Panc1 (cell line): ENCODE measurements at places on chromosomes 2 and 18.
A peak's percentile ranks its signal among the peaks of the same experiment; 100 is the strongest.

DNA sequence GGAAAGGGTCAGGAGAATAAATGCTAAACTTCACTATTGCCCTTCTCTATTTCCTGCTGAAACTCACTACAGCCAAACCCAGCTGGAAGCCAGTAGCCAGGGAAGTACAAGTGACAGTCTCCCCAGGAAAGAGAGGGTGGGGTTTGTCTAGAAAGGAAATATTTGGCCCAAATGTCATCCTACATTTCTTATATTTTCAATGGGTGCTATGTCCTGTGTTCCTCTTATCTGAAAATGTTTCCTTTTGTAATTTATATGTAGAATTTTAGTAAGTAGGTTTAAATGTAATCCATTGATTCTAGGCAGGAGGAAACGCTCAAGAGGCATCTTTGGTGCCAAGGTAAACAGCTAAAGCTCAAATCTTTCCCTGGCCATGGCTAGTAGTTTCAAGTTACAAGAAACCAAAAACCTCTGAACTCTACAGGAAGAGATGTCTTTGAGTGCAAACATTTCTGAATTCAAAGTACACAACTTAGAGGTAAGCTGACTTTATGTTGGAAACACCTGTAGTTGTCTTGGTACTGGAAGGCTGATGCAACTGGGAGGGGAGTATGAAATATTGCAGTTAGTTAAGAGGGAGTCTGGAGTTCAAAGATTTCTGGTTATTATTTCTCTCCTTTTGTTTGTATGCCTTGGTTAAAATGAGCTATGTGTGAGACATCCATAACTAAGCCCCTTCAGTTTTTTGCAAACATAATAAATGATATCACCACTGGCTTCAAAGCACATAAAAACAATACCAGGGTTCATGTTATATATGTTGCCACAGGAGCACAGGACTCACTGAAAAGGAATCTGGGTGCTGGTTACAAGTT, 356.1 kb upstream of the ZC3H15 start:
- H3K27me3 ChIP-seq, result no peaks in the 10 kb centered on the region
- H3K4me1 ChIP-seq, result peaks cover 5% of the 10 kb centered on the region; the same call in 1 of the 2 replicates
- no peak overlapping the region for H3K4me3 ChIP-seq
- H3K27ac ChIP-seq, result no peak overlapping the region
- peak; percentile 22 for DNase-seq

DNA sequence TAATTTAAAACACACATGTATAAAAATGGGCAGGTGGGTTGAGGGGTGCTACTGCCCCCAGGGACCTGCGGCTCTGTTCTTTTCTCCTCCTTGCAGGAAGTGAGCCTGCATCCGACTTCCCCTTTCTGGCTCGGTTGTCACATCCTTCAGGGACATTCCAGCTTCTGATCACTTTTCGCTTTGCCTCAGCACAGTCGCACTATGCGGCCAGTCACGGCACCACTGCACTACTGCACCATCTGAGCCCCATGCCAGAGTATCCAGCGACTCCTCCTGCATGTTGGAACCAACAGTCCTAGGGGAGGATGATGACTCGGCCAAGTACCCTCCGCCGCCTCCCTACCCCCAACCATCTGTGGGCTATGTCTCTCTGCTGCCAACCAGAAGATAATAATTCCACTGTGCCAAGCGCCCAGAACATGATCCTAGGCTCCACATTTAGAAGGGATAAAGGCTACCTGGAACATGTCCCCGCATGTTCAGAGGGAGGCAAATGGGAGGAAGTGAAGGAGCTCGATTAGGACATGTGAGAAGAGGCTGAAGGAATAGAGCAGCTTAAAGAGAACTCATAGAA, 17.6 kb downstream of the CDC42EP3 start:
- H3K36me3 ChIP-seq, result no peaks in the 10 kb centered on the region
- H3K27ac ChIP-seq, result no peak overlapping the region
- no peak for DNase-seq
- no peaks in the 10 kb centered on the region for H3K4me1 ChIP-seq
- H3K27me3 ChIP-seq, result no peaks in the 10 kb centered on the region
- H3K4me3 ChIP-seq, result no peak overlapping the region

- no peak overlapping the region for H3K4me3 ChIP-seq
- no peak for DNase-seq
- no peaks in the 10 kb centered on the region for H3K27me3 ChIP-seq
- no peak overlapping the region for H3K27ac ChIP-seq
- no peaks in the 10 kb centered on the region for H3K36me3 ChIP-seq
Observed at GRCh38 chr2:80303006-80303908, 1.3 kb downstream of the LRRTM1 start.

DNA sequence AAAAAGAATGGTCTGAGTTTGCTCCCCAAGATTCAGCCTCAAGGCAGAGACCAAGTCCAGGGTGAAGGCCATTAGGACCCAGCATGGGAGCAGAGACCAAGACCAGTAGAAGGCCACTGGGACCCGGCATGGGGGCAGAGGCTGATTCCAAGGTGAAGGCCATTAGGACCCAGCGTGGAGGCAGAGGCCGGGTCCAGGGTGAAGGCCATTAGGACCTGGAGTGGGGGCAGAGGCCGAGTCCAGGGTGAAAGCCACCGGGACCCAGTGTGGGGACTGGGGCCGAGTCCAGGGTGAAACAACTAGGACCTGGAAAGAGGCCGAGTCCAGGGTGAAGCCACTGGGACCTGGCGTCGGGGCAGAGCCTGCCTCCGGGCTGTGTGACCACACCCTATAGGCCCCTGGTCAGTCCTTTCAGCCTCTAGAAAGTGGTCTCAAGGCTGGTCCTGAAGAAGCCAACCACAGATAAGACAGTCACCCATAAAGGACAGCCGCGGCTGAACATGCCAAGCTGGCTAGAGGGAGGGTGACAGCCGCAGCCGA, 113.8 kb upstream of the SALL3 start:
- peaks cover 28% of the 10 kb centered on the region for H3K27me3 ChIP-seq
- H3K4me1 ChIP-seq, result no peaks in the 10 kb centered on the region

- no peaks in the 10 kb centered on the region; the same call in 1 of the 2 replicates for H3K27me3 ChIP-seq
- no peaks in the 10 kb centered on the region for H3K4me1 ChIP-seq
- H3K36me3 ChIP-seq, result no peaks in the 10 kb centered on the region
Observed at GRCh38 chr2:23283653-23284052, 101.3 kb upstream of the KLHL29 start.

- H3K27me3 ChIP-seq, result no peaks in the 10 kb centered on the region
- DNase-seq, result no peak
Observed at GRCh38 chr2:41432459-41432858, 615.4 kb upstream of the PKDCC start.

DNA sequence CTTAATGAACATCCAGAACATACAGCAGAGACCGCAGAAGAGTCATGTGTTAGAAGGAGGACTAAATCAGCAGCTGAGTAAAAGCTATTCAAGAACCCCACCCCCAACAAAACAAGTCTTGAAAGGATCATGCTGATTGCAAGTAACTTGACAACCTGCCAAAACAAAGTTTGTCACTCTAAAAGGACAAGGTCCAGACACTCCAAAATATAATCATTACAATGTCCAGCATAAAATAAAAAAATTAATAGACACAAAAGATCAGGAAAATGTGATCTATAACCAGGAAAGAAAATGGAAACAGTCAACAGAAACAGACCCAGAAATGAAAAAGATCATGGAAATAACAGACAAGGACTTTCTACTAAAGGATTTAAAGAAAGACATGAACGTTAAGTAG, 28.5 kb downstream of the CCDC88A start:
- H3K27me3 ChIP-seq, result no peaks in the 10 kb centered on the region
- no peak overlapping the region for H3K4me3 ChIP-seq
- H3K36me3 ChIP-seq, result no peaks in the 10 kb centered on the region
- H3K4me1 ChIP-seq, result no peaks in the 10 kb centered on the region
- H3K27ac ChIP-seq, result no peak overlapping the region
- no peak for DNase-seq

DNA sequence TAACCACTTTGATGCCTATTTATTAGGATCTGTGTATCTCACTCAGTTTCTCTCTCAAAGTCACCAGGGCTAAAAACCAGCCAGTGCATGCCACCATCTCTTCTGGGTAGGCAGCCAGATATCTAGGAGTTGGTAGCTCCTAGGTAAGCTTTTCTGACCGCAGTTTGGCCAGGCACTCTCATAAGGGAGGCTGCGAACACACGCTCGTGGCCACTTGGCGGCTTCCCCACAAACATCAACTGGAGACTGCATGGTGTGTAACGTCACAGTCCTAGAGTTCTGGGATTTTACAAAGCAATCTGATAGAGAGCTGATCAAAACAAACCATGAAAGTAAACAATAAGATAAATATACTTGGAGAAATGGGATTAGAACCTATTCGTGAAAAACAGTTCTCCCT, 424.3 kb upstream of the ACVR2A start:
- H3K27ac ChIP-seq, result no peak overlapping the region
- H3K4me3 ChIP-seq, result no peak overlapping the region
- H3K27me3 ChIP-seq, result no peaks in the 10 kb centered on the region
- no peaks in the 10 kb centered on the region for H3K36me3 ChIP-seq
- DNase-seq, result no peak

DNA sequence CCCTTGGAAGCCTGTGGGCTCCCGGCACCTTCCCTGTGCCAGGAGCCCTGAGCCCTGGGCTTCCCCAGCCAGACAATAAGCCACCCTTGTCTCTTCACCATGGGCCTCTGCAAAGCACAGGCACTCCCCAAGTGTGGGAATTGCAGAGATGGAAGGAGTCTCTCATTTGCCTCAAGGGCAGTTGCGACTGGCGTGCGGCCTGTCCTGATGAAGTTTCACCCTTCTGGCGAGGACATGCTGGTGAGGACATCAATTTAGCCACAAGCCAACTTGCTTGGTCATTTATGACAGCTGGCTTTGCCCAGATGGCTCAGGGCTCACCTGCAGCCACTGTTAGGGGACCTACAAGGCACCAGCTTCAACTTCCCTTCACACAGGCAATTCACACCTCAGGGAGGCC, 180.2 kb downstream of the ANAPC1 start:
- peak overlapping the region; percentile 83 for H3K27ac ChIP-seq
- no peak overlapping the region for H3K4me3 ChIP-seq
- H3K27me3 ChIP-seq, result no peaks in the 10 kb centered on the region
- H3K36me3 ChIP-seq, result no peaks in the 10 kb centered on the region
- DNase-seq, result no peak

DNA sequence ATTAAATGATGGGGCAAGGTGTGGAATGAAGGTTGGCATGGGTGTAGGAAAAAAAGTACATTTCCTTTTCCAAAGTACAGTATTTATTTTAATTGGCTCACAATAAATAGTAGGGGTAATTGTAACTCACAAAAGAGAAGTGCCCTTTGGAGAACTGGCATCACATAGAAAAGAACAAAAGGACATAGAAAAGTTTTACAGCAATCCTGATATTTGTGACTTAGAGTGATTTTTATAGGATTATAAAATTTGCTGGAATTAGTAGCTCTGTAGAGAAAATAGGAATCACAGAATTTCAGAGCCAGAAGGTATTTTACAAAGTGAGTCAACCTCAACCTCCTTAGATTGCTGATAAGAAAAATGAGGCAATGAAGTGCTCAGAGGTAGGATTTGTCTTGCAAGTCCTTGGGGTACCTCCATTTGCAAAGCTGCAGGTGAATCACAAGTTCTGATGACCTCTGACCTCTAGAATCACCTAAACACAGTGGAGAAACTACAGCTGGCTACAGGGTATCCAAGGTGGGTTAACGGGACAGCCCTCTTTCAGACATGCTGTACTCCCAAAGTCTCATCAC, 133.6 kb downstream of the SOCS6 start:
- no peak overlapping the region for H3K4me3 ChIP-seq
- peak overlapping the region; percentile 100 for H3K27ac ChIP-seq
- H3K27me3 ChIP-seq, result no peaks in the 10 kb centered on the region
- peaks cover 64% of the 10 kb centered on the region for H3K4me1 ChIP-seq
- DNase-seq, result no peak
- no peaks in the 10 kb centered on the region for H3K36me3 ChIP-seq

- DNase-seq, result no peak
- H3K27me3 ChIP-seq, result no peaks in the 10 kb centered on the region
- H3K27ac ChIP-seq, result no peak overlapping the region
- no peak overlapping the region for H3K4me3 ChIP-seq
Observed at GRCh38 chr18:50638884-50639420, 79.1 kb downstream of the MAPK4 start.

DNA sequence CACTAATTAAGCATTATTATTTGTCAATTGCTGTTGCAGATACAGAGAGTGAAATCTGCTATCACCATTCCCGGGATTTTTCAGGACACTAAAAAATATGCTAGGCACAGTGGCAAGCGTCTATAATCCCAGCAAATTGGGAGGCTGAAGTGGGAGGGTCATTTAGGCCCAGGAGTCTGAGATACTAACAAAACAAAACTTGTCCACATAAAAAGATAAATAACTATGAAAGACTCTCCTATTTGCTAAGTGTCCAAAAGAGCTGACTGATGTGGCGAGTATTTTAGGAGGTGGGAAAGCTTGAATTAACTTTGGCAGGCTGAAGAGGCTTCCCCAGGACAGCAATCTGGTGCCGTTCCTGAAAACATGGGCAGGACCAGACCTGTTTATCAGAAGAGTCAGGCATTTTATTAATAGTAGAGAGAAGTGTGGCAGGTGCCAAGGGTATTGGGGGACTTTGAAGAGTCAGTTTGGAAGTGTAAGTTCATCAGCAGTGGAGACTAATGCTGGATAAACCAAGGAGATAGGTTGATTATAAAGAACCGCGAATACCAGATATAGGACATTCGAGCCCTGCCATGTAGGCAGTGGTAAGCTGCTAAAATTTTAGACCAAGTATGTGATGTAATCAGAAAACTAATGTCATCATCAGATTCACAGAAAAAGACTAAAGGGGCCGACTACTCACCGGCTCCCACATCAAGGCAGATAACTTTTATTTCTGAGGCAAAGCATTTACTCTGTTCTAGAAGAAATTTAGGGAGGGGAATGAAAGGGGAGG, 201.8 kb downstream of the EPHA4 start:
- H3K4me3 ChIP-seq, result no peak overlapping the region
- no peaks in the 10 kb centered on the region for H3K27me3 ChIP-seq
- no peak overlapping the region for H3K27ac ChIP-seq
- no peaks in the 10 kb centered on the region for H3K4me1 ChIP-seq

- no peak overlapping the region for H3K4me3 ChIP-seq
- no peak for DNase-seq
- H3K27me3 ChIP-seq, result no peaks in the 10 kb centered on the region
Observed at GRCh38 chr2:212547716-212548454, 9.3 kb upstream of the ERBB4 start.

GRCh38 chr2:3728104-3729054, 25.0 kb downstream of the DCDC2C start:
- H3K27ac ChIP-seq, result no peak overlapping the region
- H3K4me1 ChIP-seq, result no peaks in the 10 kb centered on the region
- no peak overlapping the region for H3K4me3 ChIP-seq

DNA sequence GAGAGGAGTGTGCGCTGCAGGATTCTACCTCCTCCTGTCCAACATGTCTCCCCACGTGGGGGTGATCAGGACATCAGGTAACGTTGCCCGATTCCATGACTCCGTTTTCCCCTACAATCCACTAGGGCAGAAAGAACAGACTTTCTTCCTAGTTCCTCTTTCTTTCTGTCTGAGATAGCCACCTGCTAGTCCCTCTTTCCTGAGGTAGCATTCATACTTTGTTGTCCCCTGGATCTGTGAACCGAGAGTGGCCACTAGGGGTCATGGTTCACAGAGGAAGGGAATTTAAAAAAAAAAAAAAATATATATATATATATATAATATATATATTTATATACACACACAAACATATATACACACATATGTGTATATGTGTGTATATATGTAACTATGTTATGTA, 210.0 kb upstream of the ZNF521 start:
- no peak overlapping the region for H3K27ac ChIP-seq
- H3K36me3 ChIP-seq, result no peaks in the 10 kb centered on the region
- peak; percentile 2 for DNase-seq
- no peaks in the 10 kb centered on the region for H3K27me3 ChIP-seq
- no peak overlapping the region for H3K4me3 ChIP-seq
